ENCODE measurements at places on chromosomes 11 and 22.

GRCh38 chr11:96540875-96541274 lies 151.1 kb downstream of the JRKL start:
- DNase-seq, result no peak

- DNase-seq, result no peak
Observed at GRCh38 chr22:25823276-25823675, 81.3 kb downstream of the MYO18B start.

- no peak for DNase-seq
Observed at GRCh38 chr11:125306476-125306875, 141.9 kb downstream of the PKNOX2 start.

GRCh38 chr11:73965764-73966121 lies 14.9 kb downstream of the DNAJB13 start:
- DNase-seq, result no peak

GRCh38 chr11:71096751-71097388 lies 155.5 kb downstream of the SHANK2 start:
- no peak for DNase-seq

DNA sequence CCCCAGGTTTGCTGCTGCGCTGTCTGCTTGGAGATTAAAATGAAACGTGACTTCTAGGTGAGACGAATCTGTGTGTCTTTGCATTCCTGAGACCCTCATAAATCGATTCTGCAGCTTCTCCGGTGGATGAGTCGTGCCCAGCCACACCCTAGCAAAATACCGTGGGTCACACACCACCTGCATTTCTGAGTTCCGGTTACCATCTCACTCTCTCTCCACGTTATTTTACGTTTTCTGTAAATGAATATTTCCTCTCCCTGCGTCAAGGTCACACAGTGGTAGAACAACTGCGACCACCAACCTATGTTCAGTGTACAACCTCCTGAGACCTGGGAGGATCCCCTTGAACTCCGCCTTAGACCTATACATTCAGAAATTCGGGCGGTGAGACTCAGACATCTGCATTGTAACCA lies 1.1 kb downstream of the YWHAH start:
- no peak for DNase-seq

GRCh38 chr11:14232652-14233051 lies 126.3 kb downstream of the RRAS2 start:
- no peak for DNase-seq

DNA sequence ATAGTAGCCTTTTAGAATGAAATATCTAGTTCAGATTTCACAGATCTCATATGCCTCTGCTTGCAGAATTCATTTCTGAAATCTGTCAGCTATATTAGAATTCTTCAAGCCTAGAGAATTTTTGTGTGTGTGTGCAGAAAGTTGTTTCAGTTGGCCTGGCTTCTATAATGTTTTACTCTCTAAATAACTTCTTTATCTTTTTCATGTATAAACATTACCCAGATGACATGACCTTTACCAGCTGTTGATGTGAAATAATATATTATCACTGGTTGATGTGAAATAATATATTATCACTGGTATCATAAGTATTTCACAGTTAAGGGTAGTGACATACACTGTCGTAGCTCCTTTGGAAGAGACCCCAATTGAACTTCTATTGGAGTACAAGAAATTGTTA lies 72.8 kb downstream of the ALX4 start:
- no peak for DNase-seq

DNA sequence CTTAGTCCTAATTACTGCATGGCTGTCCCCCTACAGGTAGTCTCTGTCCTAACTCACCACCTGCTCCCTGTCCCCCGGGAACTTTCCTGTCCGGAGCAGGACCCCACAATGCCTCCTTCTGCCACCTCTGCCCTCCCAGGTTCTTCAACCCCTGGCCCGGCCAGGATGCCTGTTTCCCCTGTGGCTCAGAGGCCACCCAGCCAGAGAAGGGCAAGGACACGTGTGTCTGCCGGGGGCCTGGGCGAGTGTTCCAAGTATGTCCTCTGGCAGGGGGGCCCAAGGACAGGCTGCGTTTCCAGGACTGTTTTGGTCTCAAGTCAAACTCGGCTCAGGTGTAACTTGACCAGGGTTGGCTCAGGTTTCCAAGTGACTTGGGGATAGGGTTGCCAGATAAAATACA lies 63.8 kb downstream of the BTG4 start:
- no peak for DNase-seq

GRCh38 chr11:2095198-2095520 lies 44.0 kb downstream of the IGF2 start:
- DNase-seq, result no peak

DNA sequence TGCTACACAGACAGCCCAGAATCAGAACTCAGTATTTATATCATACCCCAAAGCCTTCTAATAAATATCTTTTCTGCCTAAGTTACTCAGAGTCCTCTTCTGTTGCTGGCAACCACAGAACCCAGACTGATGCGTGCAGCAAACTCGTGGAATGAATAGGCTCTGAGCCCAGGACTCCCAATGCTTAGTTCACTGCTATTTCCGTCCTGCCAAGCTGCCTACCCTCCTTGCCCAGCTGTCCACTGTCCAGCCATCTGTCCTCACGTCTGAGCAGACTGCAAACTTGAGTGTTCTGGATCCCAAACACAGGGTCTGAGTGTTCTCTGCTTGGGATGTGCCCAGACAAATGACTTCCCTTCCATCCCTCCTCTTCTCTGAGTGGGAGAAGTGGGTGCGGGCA lies 19.4 kb downstream of the PTPN5 start:
- no peak for DNase-seq

- no peak for DNase-seq
Observed at GRCh38 chr11:94128291-94128745, 323 bp upstream of the PANX1 start.

- DNase-seq, result no peak
Observed at GRCh38 chr11:2798951-2799761, 86.4 kb downstream of the CDKN1C start.

- no peak for DNase-seq
Observed at GRCh38 chr11:68665436-68665835, 18.9 kb upstream of the GAL start.

DNA sequence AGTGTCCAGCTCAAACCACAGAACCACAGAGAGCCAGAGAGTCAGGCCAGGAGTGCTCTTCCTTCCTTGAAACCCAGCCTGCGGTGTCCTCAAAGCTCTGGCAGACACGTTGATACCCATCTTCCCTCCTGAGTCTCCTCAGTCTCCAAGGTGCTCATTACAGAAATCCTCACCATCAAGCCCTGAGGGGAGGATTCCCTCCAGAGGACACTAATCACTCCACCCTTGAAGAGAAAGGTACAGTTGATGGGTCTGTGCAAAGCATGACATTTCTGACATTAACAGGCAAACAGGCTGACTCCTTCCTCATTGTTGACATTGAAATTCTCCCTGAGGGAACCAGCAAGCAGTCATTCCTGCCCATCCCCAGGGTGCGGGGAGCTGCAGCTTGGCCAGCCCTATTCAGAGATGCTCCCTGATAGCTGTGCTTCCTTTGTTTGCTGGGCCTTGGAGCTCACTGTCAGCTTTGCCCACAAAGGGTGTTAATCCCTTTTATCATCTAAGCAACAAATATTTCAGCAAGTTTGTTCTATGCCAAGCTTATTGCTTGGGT lies 101.7 kb upstream of the CSNK2A3 start:
- DNase-seq, result no peak

DNA sequence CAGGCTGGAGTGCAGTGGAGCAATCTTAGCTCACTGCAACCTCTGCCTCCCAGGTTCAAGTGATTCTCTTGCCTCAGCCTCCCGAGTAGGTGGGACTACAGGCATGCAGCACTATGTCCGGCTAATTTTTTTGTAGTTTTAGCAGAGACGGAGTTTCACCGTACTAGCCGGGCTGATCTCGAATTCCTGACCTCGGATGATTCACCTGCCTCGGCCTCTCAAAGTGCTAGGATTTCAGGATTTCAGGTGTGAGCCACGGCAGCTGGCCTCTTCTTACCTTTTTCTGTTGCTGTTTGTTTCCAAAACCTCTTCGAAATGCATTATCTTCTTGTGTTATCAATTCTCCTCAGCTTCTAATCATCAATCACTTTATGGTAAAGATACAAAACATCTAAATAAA lies 22.1 kb upstream of the TMEM135 start:
- no peak for DNase-seq

- no peak for DNase-seq
Observed at GRCh38 chr11:82536706-82537105, 197.0 kb downstream of the FAM181B start.

DNA sequence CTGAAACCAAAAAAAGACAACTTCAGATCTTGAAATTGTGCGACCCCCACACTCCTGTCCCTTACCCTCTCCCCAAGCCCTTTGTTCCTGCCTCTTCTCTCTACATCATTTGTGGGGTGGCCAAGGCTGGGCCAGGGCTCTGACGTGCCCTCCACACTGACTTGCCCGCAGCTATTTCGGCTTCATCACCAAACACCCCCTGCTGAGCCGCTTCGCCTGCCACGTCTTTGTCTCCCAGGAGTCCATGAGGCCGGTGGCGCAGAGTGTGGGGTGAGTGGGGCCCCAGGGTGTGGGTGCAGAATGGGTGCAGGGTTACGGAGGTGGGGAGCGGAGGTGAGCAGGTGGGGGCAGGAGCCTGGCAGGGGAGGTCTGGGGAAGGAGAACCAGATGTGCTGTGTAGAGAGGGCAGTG lies 9.5 kb downstream of the MAPK8IP2 start:
- no peak for DNase-seq

- DNase-seq, result no peak
Observed at GRCh38 chr11:126543691-126544090, 188.2 kb downstream of the ST3GAL4 start.

DNA sequence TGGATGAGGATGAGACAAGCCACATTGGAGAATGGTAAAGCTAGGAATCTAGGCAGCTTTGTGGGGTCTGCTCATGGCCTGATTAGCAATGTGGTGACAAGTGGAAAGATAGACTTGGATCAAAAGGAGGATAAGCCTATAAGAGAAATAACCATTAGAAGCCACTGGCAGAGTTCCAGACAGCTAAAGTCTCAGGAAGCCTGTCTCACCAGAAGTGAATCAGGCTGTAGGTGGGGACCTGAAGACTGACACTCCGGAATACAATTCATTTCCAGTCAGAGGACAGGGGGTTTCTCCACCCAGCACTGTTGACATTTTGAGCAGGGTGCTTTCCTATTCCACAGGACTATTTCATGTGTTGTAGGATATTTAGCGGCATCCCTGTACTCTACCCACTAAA lies 129.7 kb downstream of the ARHGAP42 start:
- DNase-seq, result no peak

GRCh38 chr11:44079376-44079775 lies 13.3 kb downstream of the ACCS start:
- no peak for DNase-seq

GRCh38 chr11:72037554-72038311 lies 39.0 kb downstream of the IL18BP start:
- DNase-seq, result no peak

GRCh38 chr22:49586244-49586748 lies 241.4 kb downstream of the BRD1 start:
- DNase-seq, result no peak

- DNase-seq, result no peak
Observed at GRCh38 chr11:120909676-120910416, 114.1 kb upstream of the TBCEL start.

DNA sequence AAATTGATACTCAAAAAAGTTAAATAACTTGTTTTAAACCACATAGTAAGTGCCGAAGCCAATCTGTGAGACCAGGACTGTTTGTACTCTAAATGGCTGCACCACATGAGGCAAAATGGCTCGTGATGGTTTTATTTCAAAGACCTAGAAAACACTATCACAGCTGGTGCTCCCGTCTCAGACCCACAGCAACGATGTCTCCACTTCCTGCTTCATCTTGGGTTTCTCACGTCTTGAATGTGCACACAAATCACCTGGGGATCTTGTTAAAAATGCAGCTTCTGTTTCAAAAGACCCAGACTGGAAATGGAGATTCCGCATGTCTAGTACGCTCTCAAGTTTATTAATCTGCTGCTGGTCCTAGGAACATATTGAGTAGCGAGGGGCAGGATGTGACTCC lies 1.2 kb downstream of the CD3E start:
- no peak for DNase-seq

DNA sequence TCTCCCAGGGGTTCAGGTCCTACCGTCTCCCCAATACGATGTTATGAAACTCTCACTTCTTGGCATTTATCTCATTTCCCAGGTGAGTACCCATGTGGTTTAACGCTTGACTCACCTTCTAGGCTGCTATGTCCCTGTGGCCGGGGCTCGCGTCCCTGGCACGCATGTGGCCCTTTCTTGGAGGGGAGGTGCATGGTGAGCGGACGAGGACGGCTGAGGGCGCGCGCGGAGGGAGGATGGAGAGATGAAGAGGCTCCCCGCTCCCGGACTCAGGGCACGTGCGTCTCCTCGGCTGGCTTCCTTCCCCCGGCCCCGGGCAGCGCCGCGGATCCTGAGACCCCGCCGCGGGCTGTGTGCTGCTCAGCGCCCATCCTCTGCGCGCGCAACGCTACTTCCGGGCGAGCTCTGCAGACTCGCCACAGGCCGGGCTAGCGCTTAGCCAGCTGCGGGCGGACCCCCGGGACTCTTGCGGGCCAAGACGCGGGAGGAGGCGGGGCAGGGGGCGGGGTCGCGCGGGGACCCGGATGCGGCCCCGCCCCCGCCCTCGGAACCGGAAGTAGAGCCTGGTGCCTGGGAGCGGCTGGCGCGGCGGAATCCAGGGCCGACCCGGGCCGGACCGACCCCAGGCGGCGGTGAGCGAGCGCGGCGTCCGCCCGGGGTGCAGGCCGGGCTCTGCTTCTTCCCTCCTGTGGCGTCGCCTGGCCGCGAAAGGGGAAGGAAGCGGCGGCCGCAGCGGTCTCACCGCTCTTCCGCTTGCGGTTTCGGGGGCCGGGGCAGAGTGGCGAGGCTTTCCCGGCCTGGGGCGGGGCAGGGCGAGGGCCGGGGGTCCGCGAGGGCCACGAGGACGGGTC lies at the start of gene CTTN:
Gene CTTN, plus strand, starts transcription at position 547 of the 851 bp plus-strand sequence. CDS start 8,769 bp downstream, outside the sequence.
- peak; percentile 32 for DNase-seq

DNA sequence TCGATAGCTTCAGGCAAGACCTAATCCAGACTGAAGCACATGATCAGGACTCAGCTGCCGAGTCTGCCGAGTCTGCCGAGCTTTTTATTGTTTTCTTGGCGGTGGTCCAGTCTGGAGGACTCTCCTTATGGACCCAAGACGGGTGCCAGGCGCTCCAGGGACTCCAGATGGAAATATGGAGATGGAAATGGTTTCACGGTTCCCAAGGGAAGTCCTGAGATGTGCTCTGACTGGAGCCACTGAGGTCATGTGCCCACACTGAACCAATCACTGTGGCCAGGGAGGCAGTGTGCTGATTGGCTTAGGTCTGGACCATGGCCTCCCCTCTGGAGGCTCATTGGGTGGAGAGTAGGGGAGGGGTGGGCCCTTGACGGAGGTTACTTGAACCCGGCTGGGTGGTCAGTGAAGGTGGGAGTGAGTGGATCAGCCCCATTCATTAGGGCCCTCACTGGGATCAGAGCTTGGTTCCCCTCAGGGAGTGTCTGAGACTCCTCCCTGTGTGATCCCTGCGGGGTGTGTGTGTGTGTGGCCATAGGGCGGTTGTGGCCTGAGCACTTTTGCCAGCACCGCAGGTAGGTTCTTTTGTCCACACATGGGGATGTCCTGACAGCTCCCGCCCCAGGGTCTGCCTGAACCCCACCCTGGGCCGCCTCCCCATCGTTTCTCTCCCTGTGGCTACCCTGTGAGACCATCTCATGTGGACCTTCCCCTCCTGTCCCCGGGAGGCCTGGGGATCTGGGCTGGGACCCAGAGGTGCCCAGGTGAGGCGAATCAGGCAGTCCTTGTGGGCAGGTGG lies 14.0 kb downstream of the RPS6KA4 start:
- no peak for DNase-seq
